ENCODE measurements at places on chromosomes 5 and 9. TPM values are rescaled to one million over a fixed set of nuclear protein-coding genes. Genes with fewer than 3 reads are reported as not detected.

DNA sequence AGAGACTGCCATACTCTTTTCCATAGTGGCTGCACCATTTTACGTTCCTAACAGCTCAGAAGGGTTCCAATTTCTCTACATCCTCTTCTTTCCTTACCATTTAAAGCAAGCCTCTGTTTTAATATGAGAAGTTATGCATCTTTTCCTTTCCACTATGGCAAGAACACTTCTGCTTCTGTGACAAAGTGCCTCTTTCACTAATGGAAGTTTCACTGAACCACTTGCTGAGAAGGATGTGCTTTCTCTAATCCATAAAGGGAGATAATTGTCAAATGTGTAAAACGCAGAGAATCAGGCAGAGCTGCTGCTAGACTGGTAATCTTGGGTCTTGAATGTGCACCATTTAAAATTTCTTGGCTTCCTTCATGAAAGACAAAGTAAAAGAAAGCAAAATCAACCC, 131.6 kb downstream of the PJA2 start:
- no peak for DNase-seq

DNA sequence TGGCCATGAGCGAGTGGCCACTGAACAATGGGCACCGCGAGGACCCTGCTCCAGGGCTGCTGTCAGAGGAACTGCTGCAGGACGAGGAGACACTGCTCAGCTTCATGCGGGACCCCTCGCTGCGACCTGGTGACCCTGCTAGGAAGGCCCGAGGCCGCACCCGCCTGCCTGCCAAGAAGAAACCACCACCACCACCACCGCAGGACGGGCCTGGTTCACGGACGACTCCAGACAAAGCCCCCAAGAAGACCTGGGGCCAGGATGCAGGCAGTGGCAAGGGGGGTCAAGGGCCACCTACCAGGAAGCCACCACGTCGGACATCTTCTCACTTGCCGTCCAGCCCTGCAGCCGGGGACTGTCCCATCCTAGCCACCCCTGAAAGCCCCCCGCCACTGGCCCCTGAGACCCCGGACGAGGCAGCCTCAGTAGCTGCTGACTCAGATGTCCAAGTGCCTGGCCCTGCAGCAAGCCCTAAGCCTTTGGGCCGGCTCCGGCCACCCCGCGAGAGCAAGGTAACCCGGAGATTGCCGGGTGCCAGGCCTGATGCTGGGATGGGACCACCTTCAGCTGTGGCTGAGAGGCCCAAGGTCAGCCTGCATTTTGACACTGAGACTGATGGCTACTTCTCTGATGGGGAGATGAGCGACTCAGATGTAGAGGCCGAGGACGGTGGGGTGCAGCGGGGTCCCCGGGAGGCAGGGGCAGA, 53.3 kb downstream of the JADE2 start:
- no peak for DNase-seq

DNA sequence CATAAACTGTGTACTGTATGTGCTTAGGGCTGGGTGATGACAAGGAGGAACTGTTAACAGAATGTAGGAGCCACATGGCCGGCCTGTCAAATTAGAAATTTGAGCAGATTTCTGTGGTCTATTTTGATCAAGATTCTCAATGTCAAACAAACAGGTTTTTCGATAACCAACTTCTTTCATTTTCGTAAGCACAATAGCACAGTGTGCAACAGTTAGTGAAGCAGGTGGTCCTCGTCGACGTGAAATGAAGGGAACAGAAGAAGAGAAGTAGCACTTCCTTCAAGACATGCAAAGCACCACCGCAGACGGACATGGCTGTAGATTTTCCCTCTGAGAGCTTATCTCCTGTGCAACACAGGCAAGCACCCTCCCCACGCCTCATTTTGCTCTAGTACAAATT, 252.1 kb downstream of the CRB2 start:
- DNase-seq, result no peak

GRCh38 chr5:149156435-149157083, 15.3 kb downstream of the ABLIM3 start:
- no peak for DNase-seq

DNA sequence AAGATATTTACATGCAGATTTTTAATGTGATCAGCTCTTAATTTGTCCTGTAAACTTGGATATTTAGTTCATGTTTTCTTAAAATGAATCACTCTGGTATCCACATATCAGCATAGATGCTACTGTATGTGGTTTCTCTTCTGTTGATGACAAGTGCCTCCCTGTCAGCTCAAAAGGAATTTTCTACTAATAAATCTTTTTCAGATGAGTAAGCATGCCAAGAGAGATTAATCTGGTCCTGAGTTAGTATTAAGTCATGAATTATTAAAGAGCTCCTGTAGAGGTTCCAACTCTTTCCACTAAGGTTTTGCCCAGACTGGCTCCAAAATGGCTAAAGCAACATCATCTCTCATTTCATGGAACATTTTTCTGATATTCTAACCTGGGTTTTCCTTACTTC, 129.2 kb downstream of the GOLPH3 start:
- no peak for DNase-seq

DNA sequence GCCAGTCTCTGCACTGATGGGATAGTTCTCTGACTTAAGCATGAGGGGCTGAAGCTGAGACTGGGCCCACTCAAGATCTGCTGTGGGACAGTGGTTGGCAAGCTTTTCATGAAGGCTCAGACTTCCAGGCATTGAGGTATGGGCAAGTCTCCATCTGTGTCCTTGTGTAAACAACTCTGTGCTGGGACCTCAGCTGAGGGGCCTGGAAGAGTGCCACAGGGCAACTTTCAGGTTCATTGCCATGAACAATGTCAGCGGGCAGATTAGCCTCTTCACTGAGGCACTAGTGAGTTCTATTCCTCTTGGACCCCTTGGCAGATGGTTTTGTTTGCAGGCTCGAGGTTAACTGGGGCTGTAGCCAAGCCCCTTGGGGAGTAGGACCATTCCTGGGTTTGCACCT, 127.1 kb downstream of the MRPS30 start:
- DNase-seq, result no peak

DNA sequence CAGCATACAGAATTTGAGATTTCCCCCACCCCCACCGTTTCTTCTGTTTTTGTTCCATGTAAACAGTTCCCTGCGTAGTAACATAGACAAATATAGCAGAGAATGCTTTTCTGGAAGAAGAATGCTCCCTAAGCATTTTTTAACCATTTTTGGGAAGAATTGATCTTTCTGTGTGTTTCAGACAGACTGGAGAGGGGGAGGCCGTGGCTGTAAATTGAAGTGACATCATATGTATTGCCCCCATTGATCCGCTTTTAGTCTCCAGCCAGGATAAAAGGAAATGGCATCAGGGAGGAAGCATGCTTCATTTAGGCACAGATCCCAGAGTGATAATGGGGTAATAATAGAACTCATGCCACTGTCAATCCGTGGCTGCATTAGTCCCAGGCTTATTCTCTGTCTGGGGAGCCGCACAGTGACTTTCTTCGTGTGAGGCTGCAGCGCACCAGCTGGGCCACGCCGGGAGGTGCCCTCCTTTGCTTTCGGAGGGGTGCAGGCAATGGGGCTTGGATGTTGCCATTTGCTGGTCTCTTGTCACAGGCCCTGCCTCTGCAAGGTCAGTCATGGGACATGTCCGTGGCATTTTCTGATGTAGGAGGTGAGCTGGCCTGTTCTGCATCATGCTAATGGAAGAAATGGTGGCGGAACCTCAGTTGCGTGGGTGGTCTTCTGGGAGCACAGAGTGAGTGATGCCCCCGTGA, 261.5 kb downstream of the FANCC start:
- no peak for DNase-seq

- DNase-seq, result no peak
Measured at GRCh38 chr5:35443803-35444595, 173.7 kb upstream of the SPEF2 start.

The TMC1 gene
- not detected for polyA plus RNA-seq

The FSD1L gene
- polyA plus RNA-seq, result 2.5 TPM

The OLFML2A gene
- polyA plus RNA-seq, result 2.2 TPM

The PCDHB15 gene
- 2.6 TPM for polyA plus RNA-seq

The EPB41L4B gene
- 12.2 TPM for polyA plus RNA-seq

The WDR38 gene
- not detected for polyA plus RNA-seq

All from hepatocyte (in vitro differentiated cells).